ENCODE measurements at places on chromosomes 11 and 22.

- DNase-seq = no peak
These were observed 13.2 kb upstream of the POU2F3 start for GRCh38 chr11:120226714-120227113.

GRCh38 chr11:9880657-9881056 lies 216.8 kb downstream of the SWAP70 start:
- DNase-seq = no peak

GRCh38 chr11:108351468-108351867 lies 115.9 kb downstream of the C11orf65 start:
- no peak for DNase-seq

DNA sequence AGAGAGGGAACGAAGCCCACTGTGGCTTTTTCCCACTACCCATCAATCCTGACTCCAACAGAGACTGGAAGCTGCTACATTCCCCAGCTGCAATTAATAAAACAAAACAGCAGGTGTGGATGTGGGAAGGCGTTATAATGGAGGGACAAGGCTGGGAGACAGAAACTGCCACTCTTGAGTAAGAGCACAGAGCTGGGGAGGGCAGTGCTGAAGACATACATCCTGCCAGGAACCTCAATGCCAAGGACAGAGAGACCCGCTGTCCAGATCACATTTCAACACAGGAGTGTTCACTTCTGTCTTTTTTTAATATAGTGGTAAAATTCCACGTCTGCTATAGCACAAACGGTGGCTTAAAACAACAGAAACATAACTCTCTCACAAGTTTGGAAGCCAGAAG lies 94.5 kb downstream of the LARGE1 start:
- DNase-seq = no peak

GRCh38 chr11:102046841-102047240 lies 396 bp upstream of the CFAP300 start:
- no peak for DNase-seq

Measured in stimulated activated CD4-positive, alpha-beta T cell treated with anti-CD3 and anti-CD28 coated beads, Interleukin-15, amount 100 ng/mL, for 1 hour (primary cell).